Astrocyte of the spinal cord (primary cell): ENCODE measurements at places on chromosomes 12 and 14.
A peak's percentile ranks its signal among the peaks of the same experiment; 100 is the strongest.

DNA sequence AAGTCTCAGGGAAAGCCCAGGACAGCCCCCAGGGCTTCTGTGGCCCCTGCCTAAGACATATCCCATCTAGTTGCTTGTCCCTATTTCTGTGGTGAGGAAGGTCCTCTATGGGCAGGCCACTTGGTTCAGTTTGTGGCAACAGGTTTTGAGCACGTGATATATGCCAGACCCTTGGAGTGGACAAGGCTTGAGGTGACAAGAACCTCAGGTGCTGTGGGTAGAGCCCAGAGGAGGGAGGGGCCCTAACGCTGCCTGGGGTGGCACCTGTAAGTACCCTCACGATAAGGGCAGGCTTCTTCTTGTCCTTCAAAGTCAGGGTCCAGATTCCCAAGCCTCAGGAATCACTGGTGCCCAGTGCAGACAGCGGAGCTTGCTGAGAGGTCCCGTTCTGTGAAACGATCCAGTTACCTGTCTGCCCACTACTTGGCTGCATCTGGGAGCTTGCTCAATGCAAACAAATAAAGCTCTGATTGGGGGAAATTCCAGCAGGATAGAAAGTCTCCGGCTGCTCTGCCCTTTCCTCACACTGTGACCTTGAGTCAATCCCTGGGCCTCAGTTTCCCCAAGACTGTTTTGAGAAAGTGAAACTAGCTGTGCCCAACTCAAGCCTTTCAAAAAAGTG is 47.7 kb upstream of the FAM181A start:
- no peak for DNase-seq

GRCh38 chr12:22573181-22573580 is 28.8 kb upstream of the C2CD5 start:
- no peak for DNase-seq

GRCh38 chr14:95834496-95834895 is 42.1 kb upstream of the TUNAR start:
- DNase-seq: no peak

GRCh38 chr14:99210333-99210732 is 61.7 kb downstream of the BCL11B start:
- DNase-seq: no peak

- no peak for DNase-seq
These were observed 75.2 kb upstream of the RPH3A start for GRCh38 chr12:112716099-112717093.

DNA sequence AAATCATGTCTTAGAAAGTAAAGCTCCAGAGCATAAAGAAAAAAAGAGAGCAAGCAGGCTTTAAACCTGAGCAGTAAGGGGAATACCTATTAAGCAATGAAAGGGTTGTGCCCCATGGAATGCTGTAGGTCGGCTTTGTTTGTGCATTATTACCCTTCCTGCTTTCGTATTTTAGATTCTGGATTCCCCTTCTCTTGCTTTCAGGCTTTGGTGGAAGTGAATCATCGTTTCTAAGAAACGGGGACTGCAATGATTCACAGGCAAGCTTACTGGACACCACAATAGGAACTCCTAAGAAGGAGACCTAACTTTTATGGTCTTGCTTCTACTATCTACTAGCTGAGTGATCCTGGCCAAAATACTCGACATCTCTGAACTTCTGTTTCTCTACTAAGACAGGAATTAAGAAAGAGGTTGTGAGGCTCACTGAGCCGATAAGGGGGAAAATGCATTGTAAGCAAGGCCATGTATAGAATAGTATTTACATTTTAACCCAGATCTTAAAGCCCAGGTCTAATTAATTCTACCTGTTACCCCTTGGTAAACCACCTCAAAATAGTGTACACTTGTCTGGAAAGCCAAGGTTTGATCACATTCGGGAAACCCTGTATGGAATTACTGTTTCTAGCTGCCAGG is 1.2 kb upstream of the BMAL2 start:
- peak; percentile 96 for DNase-seq

DNA sequence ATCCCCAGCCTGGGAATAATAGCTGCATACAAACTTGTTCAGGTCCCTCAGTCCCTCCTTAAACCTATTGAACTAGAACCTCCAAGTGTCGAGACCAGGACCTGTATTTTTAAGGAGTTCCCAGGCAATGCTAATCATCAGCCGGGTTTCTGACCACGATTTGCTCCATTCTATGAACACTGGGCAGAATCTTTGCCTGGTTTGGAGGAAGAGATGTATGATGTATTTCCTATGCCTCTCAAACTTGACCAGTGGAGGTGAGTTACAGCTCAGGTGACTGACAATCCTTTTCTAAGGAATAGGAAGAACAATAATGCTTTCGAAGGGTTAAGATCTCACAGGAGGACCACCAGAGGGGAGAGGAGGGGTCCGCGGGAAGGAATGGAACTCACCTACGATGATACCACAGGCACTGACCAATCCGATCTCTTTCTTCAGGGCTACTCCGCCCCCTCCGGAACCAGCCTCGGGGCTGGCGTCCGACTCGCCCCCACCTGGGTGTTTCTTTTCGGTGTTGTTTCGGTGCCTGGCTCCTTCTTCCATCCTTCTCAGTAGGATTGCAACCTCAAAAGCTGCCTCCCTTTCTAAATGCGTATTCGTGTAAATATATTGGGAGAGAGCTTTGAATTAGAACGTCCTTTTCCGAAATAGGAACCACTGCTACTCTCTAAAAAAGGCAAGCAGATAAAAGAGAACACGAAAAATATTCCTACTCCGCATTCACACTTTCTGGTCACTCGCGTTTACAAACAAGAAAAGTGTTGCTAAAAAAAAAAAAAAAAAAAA is 895 bp downstream of the SLC7A8 start:
- DNase-seq: no peak

DNA sequence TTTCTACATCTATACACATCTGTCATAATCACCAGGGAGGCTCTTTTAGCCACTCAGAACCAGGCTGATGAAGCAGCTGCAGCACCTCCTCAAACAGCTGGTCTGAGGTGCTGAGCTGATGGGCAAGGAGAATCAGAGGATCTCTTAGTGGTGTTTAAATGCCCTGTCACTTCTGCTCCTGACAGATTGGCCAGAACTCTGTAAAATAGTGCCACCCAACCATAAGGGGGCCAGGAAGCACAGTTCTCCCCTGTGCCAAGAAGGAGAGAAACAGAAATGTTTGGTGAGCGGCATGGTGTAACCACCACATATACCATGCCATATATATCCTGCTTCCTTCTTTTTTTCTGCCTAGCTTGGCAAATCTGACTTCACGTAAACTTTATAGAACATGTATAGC is 12.8 kb downstream of the SOCS2 start:
- DNase-seq: no peak

DNA sequence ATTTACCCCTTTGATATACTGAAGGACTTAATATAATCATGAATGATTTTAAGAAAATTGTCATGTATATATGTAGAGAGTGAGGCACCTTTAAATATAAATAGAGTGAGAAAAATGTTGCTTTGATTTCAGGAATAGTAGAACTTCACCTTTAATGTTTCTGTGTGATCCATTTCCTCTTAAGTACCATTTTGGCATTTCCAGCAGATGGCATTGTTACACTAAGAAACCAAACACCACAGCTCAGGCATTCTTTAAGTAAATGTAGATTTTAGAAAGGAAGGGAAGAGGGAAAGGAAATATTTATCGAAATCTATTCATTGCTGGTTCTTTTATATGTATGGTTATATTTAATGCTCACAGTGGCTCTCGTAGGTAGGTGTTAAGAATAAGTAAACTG is 556.7 kb upstream of the FBXO33 start:
- DNase-seq: peak; percentile 52

DNA sequence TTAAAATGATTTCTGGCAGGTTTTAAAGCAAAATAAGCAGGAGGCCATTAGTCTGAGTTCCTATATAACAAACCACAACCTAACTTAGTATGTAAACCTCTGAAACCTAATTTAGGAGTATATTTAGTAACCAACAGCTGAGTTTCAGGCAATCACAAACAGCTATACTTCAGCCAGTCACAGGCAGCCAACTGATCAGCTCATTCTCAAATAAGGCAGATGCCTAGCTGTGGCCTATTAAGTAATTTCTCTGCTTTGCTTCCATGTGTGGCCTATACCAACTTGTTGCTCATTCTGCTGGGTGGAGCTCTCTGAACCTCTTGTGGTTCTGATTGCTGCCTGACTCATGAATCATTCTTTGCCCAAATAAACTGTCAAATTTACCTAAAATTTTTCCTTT is 408.9 kb upstream of the FBXO33 start:
- DNase-seq: peak; percentile 36

- no peak for DNase-seq
These were observed 44.9 kb upstream of the BCAT1 start for GRCh38 chr12:24993793-24994192.

GRCh38 chr14:105275267-105275946 is 25.4 kb downstream of the BRF1 start:
- DNase-seq: peak; percentile 13

- no peak for DNase-seq
These were observed 226.3 kb downstream of the SPTSSA start for GRCh38 chr14:34235643-34236300.

DNA sequence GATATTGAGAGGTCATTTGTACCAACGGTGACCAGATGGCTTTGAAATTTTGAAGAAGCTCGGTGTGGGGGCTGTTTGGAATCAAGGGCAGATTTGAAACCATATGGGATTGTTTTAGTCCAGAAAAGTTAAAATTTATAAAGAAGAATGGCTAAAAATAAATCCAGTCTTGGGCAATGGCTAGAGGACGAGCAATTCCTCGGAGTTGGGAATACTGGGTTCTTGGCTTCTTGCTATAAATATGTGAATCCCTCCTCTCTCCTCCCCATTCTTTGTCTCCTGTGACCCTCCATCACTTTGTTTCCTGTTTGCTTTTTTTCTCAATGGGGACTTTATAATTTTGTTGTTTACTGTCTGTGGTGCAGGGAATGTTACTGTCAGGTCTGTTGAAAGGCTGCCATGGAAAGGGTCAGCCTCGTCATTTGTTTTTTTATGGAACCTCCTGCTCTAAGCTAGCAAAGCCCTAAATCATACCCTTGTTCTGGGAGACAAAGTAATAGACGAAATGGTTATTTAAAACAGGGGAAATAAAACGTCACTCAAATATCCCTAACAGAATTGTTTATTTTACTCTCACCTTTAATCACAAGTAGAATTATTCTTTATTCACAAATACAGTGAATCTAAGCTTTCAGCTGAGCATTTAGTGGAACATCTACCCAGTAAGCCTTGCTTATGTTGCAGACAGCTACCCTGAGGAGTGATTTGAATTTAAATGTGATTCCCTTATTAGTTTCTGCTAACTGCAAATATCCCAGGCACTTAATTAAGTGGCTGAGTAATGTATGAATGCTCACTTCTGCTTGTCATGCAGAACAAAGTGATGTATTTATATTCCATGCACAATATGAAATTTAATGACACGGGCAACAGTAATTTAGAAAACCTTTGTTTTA is 273.1 kb upstream of the NOVA1 start:
- no peak for DNase-seq

- peak; percentile 14 for DNase-seq
These were observed 746.8 kb downstream of the DIO2 start for GRCh38 chr14:79464468-79464867.

GRCh38 chr12:72493407-72493806 is 221.2 kb downstream of the TRHDE start:
- DNase-seq: no peak

GRCh38 chr14:103318750-103319419 is 15.2 kb upstream of the EIF5 start:
- DNase-seq: no peak

DNA sequence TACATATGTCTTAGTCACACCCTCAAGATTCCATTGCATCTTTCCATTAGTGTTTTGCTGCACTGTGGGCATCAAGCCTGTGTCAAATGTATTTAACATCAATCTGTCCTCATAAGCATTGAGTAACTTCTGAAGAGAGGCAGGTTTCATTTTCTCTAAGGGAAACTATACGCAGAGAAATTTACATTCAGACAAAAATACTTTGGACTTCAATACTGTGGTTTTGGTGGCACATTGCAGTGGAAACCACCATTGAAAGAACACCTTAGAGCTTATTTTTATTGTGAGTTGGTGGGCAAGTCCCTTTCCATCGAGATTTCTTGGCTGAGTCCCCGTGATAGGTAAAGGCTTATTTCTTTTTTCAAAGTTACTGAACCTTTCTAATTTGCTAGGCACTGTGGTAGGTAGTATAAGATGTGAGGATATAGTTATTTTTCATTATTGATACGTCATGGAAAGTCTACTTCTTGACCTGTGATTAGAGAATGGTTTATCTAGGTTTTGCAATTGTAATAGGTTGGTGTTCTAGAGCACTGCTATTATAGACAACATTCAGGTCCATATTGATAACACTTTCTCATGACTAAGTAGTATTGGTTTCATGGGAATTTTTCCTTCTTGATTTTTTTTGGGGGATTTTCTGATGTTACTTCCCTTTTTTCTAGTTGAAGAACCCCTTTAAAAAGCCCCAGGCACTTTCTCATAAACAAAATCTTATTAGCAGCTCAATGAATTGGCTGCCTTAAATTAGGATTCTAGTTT is 81.9 kb downstream of the CFAP54 start:
- no peak for DNase-seq

DNA sequence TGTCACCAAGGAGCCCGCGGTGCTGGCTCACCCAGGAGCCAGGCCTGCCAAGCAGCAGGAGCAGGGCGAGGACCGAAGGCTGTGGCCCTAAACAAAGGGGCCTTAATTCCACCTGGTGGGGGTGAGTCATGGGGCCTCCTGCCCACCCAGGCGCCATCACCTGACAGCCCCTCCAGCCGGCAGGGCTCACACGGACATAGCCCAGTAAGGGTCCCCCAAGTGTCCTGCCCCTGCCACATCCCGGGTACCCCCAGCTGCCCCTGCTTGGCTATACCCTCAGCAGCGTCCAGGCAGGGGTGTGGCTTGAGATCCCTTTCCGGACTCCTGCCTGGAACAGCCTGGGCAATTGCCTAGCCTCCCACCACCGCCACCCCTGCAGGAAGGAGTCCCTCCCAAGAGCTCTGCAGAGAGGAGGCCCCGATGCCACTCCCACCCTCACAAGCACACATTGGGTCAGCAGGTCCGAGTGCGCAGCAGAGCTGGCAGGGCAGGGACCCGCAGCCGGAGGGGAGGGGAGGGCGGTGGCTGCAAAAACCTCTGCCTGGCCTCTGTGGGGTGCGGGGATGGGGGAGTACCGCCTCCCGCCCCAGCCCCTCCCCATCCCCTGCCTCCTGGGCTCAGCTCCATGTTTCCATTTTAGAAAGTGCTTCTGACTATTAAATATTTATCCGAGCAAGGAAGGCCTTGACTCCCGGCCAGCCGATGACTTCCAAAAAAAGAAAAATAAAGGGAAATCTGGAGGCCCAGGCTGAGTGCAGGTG is 4.6 kb downstream of the AHNAK2 start:
- DNase-seq: peak; percentile 98

GRCh38 chr14:105192866-105193731 is 12.0 kb upstream of the NUDT14 start:
- DNase-seq: no peak

GRCh38 chr12:131137009-131137835 is 183.5 kb downstream of the ADGRD1 start:
- DNase-seq: no peak

DNA sequence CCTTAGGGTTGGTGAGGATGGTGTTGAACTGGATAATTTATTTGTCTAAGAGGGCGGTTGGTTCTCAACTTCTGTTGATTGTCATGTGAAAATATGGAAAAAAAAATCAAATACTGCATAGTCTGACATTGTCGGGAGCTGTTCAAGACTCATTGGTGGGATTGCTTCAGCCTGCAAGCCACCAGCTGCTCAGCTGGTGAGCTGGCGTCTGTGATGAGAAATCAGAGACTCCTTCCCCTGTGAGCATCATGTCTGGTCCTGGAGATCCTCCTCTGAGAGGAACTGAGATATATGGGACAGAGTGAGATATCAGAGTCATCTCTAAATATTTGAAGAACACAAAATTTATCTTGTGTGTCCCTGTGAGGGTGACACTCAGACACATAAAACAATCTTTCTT is 49.9 kb downstream of the TRIM9 start:
- no peak for DNase-seq
